ENCODE measurements at places on chromosomes 6 and 20.
A peak's percentile ranks its signal among the peaks of the same experiment; 100 is the strongest.

DNA sequence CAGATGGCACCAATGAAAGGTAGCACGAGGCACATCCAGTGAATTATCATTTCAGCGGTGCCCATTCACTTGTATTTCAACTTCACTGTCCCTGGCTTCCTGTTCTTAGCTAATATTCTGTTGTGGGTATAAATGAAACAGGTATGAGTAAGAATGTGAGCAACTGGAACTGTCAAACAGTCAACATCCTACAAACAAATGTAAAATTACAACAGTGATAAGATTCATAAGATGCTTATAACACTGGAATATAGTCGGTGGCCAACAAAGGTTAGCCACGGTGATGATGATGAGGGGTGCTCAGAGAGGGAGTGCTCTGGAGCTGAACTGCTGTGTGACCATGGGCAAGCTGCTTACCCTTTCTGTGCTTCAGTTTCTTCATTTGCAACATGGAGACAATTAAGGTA, 74.9 kb upstream of the TOX2 start:
- DNase-seq = no peak

DNA sequence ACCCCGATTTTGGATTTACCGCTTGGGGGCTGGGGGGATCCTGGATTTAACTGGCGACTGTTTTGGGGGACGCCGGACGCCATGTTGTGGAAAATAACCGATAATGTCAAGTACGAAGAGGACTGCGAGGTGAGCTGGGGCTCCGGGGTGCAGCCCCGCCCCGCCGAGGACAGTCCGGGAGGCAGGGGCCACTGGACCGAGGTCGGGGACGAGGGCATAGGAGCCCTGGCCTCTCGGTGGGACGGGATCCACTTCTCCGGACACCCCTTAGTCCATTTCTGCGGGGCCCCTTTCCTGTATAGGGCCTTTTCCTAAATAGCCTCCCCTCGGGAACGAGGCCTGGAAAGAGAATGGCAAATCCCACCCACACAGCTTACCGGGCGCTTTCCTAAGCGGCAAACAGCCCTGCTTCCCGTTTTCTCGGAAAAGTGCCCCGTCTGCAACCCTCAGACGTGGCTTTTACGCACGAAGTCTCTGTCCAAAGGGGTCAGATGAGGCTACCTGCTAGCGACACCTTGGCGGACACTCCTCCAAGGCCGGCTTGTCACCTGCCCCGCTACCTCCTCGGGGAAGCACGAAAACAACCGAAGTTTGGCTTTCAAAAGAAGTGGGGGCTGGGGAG, 469 bp downstream of the TFAP2C start:
- DNase-seq = no peak

DNA sequence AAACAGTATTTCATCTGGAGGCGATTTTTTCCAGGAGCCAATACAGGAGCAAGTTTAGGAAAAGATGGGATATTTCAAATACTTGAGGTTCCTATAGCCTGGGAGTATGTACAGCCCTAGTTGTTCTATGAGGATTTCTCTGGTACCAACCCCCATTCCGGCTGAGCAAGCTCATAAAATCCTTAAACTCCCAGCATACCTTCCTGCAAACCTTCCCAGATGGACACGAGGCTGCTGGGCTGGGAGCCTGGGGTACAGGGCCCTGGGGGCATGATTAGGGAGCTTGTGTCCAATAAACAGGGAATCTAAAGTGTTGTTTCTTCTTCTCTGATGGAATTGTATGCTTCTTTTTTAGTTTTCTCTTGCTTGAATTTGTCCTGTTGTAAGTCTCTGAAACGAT, 1.5 kb downstream of the PRRC2A start:
- DNase-seq = no peak

GRCh38 chr6:132298344-132298949, 102.8 kb downstream of the MOXD1 start:
- DNase-seq = peak; percentile 44

- DNase-seq = no peak
Measured at GRCh38 chr6:53587291-53587690, 42.4 kb upstream of the GCLC start.

DNA sequence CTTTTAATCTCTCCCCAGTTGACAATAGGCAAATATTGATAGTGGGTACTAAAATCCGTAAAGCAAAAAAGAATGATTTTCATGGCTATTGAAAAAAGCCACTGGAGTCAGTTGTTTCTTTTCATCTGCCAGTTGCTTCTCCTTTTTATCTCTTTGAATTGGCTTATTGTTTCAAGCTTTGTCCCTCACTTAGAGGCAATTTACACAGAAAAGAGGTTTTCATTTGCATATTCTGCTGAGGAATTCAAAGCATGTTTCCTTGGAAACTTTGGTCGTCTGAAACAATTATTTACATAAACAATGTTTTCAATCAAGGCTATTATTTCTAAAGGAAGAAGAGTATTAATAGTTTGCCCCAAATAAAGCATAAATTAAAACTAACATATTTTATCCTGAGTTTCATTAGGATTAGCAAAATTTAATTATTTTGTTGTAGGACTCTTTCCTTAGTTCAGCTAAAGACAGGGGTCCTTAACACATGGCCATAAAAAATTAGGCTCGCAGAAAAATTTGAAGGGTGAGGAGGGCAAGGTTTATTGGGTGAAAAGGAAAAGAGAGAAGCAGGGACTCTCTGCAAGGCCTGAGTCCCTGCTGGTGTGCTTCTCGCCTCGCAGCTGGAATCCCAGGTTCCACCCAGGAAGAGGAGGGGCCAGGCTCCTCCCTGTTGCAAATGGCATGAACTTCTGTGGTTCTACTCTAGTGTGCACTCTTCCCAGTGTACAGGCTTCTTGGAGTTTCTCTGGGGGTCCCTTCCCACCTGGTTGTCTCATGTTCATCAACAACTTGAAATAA, 138.8 kb upstream of the LAMA2 start:
- peak; percentile 53 for DNase-seq

- no peak for DNase-seq
Measured at GRCh38 chr6:29943053-29943966, 978 bp downstream of the HLA-A start.

GRCh38 chr20:4153251-4153650, 137.9 kb upstream of the RNF24 start:
- DNase-seq = no peak

GRCh38 chr6:116409756-116410155, 39.0 kb downstream of the DSE start:
- no peak for DNase-seq

- peak; percentile 65 for DNase-seq
Measured at GRCh38 chr20:44736170-44737021, 9.3 kb upstream of the KCNK15 start.

DNA sequence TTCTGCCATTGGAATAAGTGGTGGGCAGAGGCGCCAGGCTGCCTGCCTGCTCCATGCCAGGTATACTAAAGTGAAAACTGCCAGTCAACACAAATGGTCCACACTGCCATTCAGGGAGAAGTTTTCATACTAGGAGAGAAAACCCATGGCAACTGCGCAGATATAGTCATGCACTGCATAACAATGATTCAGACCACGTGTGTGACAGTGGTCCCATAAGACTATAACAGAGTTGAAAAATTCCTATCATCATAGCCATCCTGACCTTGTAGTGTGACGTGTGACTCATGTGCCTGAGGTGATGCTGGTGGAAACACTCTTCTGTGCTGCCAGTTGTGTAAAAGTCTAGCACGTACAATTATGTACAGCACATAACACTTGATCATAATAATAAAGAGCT, 25.1 kb downstream of the ZC3H12D start:
- DNase-seq = no peak

DNA sequence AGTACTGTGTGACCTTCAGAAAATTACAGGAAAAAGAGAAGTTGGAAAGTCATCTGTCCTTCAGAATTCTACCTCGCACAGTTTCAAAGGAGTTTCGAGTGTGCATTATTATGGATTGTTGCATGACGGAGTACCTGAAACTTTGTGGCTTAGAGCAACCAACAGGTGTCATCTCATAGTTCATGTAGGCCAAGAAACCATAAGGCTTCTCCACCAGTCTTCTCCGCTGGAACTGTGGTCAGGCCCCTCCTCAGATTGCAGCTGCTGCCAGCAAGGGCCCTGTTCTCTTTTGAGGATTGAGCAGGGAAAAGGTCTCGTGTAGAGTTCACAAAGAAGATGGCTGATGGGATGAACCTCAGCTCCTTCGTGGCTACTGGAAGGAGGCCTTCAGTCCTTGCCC, 151.2 kb upstream of the THBS2 start:
- DNase-seq = no peak

- DNase-seq = no peak
Measured at GRCh38 chr6:153357391-153357790, 226.3 kb upstream of the RGS17 start.

DNA sequence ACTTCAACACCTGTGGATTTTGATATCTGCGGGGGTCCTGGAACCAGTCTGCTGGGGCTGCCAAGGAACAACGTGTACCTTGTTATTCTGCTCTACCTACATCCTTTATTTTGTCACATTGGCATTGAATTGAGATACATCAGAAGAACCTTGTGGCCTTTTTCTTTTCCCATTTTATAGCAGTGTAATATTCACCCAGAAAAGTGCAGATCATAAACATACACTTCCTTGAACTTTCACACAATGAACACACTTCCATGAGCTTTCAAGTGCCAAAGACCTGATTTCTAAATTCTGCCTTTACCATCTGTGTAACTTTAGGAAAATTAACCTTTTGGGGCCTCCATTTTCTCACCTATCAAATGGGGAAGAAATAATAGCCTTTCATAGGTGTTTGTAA, 29.9 kb upstream of the RREB1 start:
- DNase-seq = no peak

- DNase-seq = no peak
Measured at GRCh38 chr6:139776041-139776440, 401.6 kb upstream of the CITED2 start.

DNA sequence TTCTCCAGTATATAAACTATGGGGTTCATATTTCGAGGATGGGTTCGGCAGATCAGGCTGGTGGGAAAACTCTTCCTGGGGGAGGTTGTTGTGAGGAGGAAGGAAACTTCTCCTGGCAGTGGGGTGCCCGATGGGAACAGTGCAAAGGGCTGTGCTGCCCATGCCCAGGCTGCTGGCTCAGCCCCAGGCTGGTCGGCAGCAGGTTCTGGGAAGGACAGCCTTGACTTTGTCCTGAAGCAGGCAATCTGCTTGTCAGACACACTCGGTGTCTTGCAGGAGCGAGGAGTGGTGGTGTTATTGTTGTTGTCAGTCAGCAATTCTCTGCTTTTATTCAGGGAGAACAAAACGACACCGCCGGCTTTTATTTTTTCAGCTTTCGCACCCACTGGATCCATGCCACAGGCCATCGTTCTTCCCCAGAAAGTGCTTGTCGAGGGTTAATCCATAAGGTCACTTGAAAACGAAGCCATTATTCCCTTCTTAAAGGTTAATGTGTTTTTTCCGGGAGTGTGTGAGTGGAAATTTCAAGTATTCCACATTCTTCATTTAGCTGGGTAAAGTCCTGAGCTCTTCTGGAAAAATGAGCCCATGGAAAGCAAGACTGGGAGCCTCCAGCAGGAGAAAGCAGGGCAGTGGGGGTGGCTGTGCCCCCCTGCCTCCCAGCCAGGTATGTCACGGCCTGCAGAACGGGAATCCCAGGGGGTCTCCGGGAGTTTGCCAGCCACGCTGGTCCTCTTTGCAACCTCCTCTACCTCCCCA, 57.0 kb upstream of the STX16 start:
- no peak for DNase-seq

- DNase-seq = no peak
Measured at GRCh38 chr20:51424270-51425117, 118.0 kb downstream of the NFATC2 start.
